Activated CD4-positive, alpha-beta T cell treated with anti-CD3 and anti-CD28 coated beads, Interleukin-2, amount 50 U/mL, for 24 hours (primary cell): ENCODE measurements at places on chromosomes 11 and 22.

DNA sequence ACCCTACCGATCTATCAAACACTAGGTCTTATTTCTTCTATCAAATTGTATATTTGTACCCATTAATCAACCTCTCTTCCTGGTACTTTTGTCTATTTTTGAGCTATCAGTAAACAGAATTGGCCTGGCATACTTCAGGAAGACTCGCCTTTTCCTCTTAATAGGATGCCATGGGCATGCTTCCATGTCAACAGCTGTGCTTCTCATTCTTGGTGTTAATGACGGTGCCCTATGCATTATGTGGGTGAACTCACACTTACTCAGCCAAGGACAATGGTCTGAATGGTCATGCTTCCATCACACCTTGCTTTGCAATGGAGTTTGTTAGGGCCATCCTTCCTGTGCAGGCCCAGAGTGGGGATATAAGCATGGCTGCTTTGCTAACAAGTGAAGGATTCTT, 521.8 kb downstream of the MIAT start:
- DNase-seq = no peak

GRCh38 chr11:133982876-133983275, 26.1 kb upstream of the IGSF9B start:
- no peak for DNase-seq

DNA sequence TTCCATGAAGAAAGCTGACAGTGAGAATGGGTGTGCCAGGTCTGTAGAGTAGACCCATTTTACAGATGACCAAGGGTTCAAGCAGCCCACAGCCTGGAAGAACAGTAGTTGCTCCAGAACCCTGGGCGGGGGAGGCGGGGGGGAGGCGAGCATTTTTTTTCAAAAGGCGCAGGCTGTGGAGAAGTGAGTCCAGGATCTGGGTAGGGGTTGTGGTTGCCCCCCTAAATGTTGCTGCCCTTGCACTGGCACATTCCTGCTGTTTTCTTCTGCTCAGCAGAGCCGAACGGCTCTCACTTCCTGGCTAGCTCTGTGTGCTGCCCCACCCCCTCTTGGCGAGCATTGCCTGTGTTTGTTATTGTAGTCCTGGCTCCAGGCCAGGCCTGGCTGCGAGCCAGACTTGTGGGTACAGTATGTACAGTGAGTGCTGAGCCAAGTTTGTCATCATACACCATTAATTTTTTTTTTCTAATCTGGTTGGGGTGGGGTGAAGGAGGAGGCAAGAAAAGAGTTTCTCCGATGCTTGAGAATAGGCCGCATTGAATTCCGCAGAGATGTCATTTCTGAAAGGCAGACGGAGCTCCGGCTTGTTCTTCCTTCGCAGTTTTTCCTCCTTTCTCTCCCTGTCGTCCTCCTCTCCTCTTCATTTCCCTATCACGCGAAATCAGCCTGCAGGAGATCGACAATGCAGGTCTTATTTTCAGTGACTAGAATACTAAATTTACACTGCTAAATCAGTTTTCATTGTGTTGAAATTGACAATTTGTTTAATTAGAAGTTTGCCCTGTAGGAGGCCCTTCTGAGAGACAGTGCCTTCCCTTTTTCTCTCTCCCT, 100.5 kb downstream of the ZBTB16 start:
- peak; percentile 83 for DNase-seq

- DNase-seq = no peak
Measured at GRCh38 chr22:49811020-49811791, 16.5 kb downstream of the BRD1 start.

GRCh38 chr22:22474733-22475132, 33.8 kb downstream of the ZNF280B start:
- no peak for DNase-seq

GRCh38 chr11:2863276-2863618, 22.3 kb downstream of the CDKN1C start:
- DNase-seq = no peak

DNA sequence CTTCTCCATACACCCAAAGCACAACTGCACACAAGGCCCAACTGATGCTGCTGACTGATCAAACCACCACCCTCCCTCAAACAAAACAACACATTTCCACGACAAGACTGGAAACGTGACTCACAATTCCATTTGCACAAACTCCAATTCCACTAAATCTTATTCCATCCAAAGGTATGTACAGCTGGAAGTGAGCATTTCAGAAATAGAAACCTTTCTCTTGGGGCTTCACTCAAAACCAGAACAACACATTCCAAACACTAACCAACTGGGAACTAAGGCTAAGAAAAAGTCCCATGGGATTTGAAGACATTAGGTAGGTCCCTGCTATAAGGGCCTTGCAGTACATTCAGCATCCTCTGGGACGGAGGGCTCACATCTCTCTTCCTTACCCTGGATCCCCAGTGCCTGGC, 19.6 kb downstream of the MORC2 start:
- no peak for DNase-seq

DNA sequence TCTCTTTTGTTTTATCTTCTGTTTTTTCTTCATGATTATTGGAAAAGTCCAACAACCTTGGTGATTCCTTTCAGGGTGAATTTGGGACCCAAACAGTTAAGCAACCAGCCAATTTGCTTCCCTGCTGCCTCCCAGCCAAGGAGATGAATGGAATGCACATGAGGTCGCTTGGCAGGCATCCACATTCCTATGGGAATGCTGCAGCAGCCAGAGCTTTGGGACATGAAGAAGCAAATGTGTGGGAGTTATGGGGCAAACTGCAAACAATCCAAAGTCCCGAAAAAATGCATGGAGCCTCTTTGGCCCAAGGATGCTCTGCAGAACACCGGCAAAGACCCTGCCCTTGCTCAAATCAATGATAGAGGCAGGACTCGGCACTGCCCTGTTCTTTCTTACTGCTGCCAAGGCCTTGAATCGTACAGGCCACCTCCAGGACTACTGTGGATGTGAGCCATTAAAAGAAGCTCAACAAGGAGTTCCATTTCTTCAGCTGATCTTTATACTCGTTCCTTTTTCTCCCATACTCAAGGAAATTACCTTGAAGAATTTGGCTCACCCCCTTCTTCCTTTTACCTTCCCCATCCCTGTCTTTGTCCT, 117.3 kb upstream of the TEAD1 start:
- DNase-seq = no peak

DNA sequence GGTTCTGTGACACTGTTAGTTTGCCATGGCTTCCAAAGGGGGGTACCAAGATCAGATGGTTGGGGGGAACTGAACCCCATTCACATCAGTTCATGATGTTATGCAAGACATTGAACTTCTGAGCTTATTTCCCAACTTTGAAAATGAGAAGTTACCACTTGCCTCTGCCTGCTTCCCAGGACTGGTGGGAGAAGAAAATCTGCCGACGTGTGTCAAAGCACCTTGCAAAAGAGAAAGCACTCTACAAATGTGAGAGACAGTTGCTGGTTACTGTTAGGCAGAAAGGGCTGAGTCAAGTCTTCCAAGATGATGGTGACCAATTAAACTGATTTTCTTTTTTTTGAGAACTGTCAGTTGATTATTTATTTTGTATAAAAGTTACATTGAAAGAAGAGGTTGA, 45.6 kb downstream of the SMCO4 start:
- DNase-seq = no peak

GRCh38 chr11:106461148-106461691, 383.8 kb downstream of the AASDHPPT start:
- DNase-seq = no peak

DNA sequence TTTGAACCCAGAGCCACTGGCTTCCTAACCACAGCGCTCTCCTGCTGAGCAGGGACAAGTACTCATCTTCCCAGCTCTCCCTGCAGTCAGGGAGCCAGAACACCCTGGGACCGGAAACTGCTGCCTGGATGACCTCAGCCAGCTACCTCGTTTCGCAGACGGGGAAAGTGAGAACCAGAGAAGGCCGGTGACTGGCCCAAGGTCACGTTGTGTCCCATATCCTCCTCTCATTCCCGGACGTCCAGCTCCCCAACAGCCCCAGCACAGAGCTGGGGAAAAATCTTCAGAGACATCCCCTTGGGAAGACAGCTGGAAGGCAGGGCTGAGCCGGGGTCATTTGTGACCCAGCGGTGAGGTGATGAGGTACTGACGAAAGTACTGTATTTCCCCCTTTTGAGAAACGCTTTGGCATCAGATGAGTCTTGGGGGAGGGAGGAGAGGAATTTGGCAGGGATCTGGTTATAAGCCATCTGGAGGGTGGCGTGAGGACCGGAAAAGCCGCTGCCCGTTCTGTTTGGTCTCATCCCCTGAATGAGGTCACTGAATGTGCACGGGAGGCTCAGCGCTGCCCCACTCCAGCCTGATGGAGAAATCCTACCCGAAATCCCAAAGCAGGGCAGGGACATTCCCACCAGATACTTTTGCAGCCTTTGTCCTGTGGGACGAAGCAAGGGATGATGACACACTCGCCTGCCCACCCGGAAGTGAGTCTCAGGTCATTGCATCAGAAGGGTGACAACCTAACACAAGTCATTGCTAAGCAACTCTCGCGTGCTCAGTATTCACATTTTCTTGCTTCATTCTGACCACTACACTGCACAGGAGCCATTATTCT, 41.1 kb downstream of the LIF start:
- no peak for DNase-seq

DNA sequence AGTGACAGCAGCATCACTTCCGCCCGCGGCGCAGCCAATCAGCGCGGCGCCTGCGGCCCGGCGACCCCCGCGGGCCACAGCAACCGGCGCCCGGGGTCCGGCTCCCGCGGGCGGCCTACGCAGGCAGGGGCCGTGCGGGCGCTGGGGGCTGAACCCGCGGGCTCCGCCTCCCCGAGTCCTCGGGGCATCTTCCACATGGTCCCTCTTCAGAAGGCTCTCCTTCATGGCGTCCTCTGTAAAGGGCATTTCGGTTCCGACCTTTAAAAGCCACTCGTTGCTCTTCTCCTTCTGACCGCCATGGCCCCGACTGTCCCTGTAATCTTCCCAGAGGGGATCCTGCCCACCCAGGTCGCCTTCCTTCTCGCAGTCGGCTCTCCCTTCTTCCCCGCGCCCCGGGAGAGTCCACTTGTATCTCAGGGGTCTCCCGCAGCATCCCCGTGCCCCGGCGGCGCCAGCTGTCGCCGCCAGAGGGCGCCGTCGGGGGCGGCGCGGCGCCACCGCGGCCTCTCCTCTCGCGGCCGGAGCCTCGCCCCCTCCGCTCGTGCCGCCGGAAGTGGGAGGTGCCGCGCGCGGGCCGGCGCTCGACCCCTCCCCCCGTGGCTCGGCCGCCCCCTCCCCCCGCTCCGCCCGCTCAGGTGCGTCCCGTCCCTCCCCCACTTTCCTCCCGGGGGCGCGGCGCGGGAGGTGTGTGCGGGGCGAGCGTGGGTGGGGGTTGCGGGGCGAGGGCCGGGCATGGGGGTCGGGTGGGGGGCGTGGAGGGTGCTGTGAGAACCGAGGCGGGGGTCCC, at the start of gene RNF214:
Gene RNF214 (plus strand): TSS at position 580 of the 787 bp plus-strand sequence. CDS start 1,602 bp downstream, outside the sequence.
- DNase-seq = peak; percentile 68
